Activated naive CD4-positive, alpha-beta T cell treated with anti-CD3 and anti-CD28 coated beads, Interleukin-2, amount 50 U/mL, for 72 hours (primary cell): ENCODE measurements at places on chromosomes 6 and 20.

DNA sequence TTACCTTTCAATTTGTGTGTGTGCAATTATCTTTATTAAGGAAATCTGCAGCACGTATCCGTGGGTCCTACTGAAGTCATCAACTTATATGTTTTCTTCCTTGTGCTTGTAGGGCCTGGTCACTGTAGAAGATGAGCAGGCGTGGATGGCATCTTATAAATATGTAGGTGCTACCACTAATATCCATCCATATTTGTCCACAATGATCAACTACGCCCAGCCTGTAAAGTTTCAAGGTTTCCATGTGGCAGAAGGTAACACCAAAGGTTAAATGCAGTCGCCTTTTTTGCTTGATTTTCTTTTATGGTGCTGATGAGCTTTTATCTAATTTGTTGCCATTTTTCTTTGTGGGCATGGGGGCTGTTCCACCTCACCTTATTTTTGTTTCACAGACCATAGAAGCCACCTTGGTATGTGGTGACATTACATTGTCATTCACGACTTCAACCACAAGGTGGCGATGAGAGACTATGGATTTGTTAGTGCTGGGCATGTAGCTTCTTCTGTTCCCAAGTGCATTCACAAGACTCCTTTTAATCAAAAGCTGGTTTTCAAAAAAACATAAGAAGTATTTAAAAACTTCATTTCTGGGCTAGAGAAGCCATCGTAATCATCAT is 106.5 kb upstream of the LAMP5 start:
- DNase-seq: peak; percentile 60

DNA sequence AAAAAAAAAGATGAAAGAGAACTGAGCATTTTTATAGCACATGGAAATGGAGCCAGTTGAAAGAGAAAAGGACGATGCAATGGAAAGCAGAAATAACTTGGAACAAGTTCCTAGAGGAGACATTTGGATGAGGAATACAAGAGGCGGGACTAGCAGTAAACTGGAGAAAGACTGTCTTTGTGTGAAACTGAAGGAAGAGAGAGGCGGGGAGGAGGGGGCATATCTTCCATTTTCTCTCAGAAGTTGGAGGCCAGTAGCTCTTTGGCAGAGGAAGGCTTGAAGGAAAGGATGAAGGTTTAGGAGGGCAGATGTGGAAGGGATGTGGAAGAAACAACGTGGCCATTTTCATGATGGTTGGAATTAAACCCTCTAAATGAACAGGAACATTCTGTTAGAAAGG is 33.0 kb upstream of the ADGRF1 start:
- DNase-seq: no peak

DNA sequence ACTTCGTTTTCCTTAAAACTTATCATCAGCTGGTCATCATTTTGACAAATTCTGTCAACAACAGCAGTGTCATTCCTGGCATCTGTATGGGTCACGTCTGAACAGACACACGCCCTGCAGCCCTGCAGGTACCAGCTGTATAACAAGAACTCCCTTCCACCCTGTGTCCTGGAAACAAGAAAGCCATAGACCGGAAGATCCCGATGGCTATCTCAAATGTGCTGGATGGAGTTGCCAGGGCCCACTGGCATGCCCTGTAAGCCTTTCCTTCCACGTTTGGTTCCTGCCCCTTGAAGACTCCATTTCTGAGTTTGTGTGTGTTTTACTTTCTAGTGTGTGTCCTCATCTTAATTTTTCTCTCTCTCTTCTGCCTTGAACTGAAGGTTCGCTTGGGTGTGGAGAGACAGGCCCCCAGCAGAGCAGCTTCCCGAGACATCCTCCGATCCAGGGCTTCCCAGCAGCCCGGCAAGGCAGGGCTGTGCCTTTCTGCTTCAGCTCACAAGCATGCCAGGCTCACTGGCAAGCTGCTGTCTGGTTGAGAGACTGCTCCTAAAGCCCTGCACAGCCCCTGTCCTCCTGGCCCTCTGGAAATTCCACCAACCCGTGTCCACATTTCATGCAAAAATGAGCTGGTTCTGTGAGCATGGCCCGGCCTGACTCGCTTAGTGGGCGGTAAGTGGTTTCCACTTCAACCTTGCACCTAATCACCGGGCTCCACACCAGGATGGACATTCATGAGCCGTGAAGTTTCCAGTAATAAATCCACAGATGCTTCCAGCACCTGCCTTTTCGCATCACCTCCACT is 8.7 kb downstream of the GFRA4 start:
- no peak for DNase-seq

DNA sequence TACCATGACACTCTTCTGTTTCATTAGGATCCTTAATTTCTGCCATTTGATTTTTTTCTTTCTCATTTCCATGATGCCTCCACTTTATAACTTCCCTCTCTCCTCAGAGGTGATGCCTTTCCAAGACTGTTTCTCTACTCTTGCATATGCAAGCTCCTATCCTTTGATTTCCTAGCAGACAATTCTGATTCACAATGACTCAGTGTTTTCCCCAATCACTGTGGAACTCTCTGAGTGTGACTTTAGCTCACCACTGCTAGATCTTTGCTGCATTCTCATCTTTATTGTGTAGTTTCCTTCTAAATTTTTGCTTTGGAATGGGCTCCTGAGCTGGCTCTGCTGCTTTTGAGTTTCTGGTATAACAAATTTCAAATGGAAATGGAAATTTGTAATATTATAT is 184.9 kb downstream of the TINAG start:
- no peak for DNase-seq

DNA sequence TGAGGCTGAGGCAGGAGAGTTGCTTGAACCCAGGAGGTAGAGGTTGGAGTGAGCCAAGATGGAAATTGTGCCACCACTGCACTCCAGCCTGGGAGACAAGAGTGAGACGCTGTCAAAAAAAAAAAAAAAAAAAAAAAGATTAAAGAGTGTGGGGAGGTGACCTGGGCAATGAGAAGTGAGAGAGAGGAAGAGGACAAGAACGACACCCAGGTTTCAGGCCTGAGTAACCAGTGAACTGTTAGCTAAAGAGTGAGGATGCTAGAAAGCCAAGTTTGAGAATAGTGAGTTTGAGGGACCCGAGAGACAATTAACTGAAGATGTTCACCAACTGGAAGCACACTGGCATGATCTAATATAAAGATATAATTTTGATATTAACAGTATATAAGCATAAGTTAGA is 85.4 kb upstream of the TNFAIP3 start:
- no peak for DNase-seq

GRCh38 chr6:3140201-3140600 is 17.1 kb downstream of the TUBB2A start:
- no peak for DNase-seq

- DNase-seq: no peak
These were observed 120.8 kb upstream of the SSTR4 start for GRCh38 chr20:22914291-22914690.

GRCh38 chr6:82088978-82089771 is 158.4 kb downstream of the IBTK start:
- DNase-seq: no peak

DNA sequence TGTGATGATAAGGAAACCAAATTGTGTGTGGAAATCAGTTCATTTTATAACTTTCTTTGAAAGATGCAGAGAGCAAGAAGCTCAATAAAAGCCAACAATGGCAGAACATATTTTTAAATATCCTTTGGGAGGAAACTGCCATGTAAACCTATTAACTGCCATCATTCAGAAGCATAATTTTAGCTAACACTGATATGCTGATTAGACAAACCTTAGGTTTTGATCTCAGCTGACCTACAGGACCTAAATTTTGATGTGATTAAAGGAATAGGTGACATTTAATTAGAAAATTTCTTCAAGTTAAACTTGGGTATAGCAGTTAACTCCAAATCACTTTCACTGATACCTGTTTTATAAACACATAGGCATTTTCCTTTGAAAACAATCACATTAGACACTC is 187.1 kb downstream of the TFAP2B start:
- DNase-seq: no peak

GRCh38 chr6:118134736-118135135 is 227.7 kb downstream of the SLC35F1 start:
- no peak for DNase-seq
